ENCODE measurements at places on chromosomes 1 and 21. TPM values are rescaled to one million over a fixed set of nuclear protein-coding genes. Genes with fewer than 3 reads are reported as not detected.

The OR4F29 gene
- polyA plus RNA-seq, result not detected

DNA sequence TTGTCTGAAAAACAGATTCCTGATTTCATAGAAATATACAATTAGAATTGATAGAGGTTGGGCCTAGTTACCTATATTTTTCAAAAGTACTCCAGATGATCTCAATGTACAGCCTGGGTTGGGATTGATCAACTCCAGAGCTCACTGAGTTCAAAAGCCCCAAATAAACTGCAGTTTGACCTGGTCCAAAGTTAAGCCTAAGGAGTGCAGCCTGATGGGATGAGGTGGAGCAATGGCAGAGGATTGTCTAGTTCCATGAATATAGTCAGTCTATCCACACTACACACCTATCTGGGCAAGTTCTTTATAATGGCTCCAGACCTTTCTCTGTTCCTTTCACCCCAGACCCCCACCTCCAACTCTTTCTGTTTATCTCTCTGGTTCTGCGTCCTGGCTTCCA lies 49.2 kb downstream of the C8A start:
- DNase-seq, result no peak

DNA sequence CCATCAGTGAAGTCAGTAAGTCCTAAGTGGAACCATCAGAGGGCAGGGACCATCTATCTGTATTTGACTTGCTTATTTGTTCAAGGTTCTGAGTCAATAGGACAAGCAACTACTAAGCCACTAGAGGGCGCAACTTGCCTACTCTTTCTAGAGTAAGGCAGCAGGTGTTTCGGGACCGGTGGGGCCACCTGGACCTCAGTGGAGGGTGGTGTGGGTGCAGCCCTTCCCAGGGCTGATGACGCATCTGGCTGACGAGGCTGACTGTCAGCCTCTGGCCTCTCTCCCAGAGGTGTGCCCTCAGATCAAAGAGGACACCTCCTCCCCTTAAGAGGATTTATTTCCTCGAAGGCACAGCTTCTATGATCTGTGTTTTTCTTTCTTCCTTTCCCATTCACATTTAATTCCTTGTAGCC lies 6.6 kb downstream of the CBR3 start:
- DNase-seq, result peak; percentile 85

DNA sequence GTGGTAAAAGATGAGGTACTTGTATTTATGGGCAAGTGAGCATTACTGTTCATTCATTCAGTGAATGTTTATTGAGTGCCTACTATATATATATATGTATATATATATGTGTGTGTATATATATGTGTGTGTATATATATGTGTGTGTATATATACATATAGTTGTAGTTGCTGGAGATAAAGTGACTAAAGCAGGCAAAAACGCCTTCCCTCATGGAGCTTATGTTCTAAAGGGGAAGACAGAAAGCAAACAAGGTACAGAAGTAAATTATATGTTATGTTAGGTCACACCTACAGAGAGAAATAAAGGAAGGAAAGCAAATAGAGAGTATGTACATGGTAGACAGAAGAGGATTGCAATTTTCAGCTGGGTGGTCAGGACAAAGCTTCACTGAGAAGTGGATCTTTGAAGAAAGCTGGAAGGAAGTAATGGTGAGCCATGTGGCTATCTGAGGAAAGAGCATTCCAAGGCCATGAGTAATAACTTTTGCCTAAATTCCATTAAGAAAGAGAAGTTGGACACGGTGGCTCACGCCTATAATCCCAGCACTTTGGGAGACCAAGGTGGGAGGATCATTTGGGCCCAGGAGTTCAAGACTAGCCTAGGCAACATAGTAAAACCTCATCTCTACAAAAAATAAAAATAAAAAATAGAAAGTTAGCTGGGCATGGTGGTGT lies 33.5 kb upstream of the KLF17 start:
- DNase-seq, result peak; percentile 75

GRCh38 chr21:27023186-27023585 lies 56.3 kb upstream of the ADAMTS5 start:
- no peak for DNase-seq

The DMBX1 gene
- polyA plus RNA-seq, result not detected

- no peak for DNase-seq
Observed at GRCh38 chr1:149966405-149966804, 29.7 kb upstream of the MTMR11 start.

The PODN gene
- polyA plus RNA-seq, result 21.8 TPM

- no peak for DNase-seq
Observed at GRCh38 chr1:30299393-30299792, 424.0 kb downstream of the MATN1 start.

The PPIAL4G gene
- not detected for polyA plus RNA-seq

- DNase-seq, result peak; percentile 72
Observed at GRCh38 chr21:35026153-35026500, 23.0 kb downstream of the RUNX1 start.

GRCh38 chr1:109908836-109909235 lies 1.8 kb upstream of the CSF1 start:
- no peak for DNase-seq

- peak; percentile 6 for DNase-seq
Observed at GRCh38 chr1:85884372-85885035, 176.3 kb upstream of the ZNHIT6 start.

GRCh38 chr1:156140879-156141707 lies 12.3 kb upstream of the SEMA4A start:
- DNase-seq, result peak; percentile 63

DNA sequence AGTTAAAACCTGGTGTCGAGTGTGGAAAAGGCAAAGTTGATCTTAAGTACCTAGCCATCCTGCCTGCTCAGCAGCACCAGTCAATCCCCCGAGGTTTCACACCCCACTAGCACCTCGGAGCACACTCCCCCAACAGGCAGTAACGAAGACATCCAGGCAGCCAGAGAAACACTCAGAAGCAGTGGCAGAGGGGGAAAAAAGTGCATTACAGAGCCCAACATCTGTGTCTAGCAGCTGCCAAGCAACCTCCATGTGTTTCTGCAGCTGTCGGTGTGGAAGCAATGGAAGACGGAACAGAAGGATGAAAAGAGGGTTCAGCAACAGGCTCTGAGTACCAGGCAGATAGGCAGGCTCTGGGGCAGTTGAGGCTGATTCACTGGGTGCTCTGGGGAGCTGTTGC lies 73.4 kb upstream of the PROX1 start:
- no peak for DNase-seq

DNA sequence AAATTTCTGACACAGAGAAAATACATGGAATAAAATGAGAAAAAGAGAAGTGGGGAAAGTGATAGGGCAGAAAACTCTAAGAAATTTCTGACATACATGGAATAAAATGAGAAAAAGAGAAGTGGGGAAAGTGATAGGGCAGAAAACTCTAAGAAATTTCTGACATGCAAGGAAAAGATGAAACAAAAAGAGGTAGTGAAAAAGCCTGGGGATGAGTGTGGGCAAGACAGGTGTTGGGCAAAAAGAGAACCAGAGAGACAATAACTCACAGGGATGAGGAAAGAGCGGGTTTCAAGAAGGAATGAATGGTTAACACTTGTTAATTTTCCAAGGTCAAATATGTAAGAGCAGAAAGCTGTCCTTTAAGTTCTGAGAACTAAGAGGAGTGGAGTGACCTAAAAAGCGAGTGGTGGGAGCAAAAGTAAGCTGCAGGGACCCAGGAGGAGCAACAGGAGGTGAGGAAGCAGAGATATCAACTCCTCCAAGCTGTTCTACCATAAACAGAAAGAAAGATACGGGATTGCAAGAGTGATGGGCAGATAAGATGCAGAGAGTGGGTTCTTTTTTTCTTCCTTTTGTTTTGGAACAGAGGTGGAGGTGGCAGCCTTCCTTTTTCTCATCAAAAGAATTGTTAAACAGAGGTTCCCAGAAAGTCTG lies 29.9 kb upstream of the EXO1 start:
- DNase-seq, result no peak

DNA sequence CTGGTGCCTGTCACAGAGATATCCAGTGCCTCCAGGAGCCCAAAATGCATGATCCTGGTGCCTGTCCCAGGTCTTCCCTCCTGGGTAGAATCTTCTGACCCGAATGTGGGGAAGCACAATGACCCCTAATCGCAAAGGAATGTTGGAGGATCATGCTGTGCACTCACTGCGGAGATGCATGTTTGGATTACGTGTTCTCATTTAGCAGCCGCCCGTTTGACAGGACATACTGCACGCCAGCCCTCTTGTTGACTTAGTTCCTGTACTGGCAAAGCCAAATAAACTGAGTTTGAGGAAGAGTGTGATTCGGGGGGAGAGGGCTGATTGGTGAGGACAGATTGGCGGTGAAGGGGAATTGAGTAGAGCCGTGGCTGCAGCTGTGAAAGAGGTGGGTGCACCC lies 85.9 kb upstream of the SIM2 start:
- peak; percentile 49 for DNase-seq

The FCGR2B gene
- not detected for polyA plus RNA-seq

- peak; percentile 30 for DNase-seq
Observed at GRCh38 chr1:40059338-40059959, 18.9 kb downstream of the CAP1 start.

- DNase-seq, result no peak
Observed at GRCh38 chr1:96747565-96747964, 26.0 kb downstream of the PTBP2 start.

DNA sequence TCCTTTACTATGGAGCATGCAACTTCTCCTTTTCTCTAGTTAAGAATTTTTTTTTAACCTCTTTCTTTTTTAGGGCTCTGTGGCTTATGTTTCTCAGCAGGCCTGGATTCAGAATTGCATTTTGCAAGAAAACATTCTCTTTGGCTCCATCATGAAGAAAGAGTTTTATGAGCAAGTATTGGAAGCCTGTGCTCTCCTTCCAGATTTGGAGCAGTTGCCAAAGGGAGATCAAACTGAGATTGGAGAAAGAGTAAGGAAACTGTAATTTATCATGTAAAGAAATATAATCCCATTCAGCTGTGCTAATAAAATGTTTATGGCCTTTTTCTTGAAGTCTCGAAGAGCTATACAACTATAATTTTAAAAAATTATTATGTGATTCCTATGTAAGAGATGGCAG lies 70.1 kb downstream of the HSPA13 start:
- DNase-seq, result no peak

DNA sequence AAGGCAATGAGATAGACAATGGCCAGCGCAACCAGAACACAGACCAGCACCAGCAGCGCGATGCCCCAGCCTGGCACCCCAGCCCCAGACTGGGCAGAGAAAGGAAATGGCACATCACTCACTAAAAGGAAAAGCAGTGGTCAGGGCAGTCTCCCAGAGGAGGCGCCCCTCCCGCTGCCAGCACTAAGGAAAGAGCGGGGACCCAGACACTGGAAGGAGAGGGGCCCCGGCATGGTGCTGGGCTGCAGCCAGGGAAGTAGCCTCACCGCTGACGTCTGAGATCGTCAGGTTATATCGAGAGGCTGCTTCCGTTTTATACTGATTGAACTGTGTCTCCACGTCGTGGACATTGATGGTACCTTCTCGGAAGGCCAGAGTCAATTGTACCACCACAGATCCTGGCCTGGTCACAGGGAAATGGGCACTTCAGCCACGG lies 13.8 kb downstream of the TRIM46 start:
- DNase-seq, result no peak

The TGFB2 gene
- 29.1 TPM for polyA plus RNA-seq

DNA sequence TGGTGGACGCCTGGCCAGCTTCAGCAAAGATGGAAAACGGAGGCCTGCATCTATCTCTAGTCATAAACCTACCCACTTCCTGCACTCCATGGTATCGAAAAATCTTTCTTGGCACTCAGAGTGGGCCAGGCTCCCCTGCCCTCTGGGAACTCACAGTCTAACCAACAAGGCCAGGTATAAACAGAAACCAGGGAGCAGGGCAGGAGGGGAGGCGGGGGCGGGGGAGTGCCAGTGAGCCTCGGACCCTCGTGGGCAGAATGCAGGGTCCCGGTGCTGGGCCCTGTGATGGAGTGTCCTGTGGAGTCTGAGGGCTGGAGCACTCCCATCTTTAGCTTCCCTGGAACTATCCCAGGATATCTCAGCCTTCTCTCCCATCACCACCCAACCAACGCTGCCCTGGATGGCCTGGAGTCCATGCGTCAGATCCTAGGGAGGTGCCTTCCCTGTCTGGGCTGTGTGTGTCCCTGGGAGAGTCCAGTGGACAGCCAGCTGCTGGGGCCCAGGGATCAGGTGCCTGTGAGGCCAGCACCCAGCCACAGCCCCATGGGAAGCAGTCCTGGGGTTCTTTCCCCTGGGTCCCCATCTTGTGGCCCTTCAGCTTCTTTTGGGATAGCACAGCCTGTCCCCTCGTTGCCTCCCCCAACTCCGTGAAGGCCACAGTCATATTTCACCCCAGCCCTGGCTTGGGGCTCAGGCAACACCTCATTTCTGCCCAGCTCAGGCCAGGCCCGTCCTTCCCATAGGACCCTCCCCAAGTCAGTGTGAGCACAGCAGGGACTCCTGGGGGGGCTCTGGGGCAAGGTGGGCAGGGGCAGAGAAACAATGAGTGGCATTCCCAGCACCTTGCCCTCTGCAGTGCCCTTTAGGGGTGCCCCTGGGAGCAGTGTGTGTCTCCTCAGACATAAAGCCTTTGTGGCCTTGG lies 1.1 kb upstream of the EPS8L3 start:
- DNase-seq, result no peak

DNA sequence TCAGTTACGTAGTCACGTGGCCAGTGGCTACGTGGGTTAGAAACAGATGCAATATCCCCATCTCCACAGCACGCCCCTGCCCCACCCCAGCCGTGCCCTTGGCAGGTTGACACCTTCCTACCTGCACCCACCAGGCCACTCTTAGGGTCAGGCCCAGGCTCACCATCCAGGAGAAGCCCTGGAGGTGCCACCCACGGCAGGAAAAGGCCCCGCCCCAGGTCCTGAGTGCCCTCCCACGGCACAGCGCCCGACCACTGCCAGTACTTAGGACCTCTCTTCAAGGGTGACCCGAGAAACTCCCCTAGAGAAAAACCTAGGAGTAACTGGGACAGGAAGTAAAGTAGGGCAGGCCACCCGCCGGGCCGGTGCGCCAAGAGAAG lies 1.5 kb downstream of the C1orf35 start:
- DNase-seq, result no peak

GRCh38 chr1:90557706-90558105 lies 159.4 kb downstream of the BARHL2 start:
- DNase-seq, result no peak

The SLC44A5 gene
- polyA plus RNA-seq, result not detected

- no peak for DNase-seq
Observed at GRCh38 chr1:215457213-215457612, 109.9 kb upstream of the KCTD3 start.

The NBPF3 gene
- 13.0 TPM for polyA plus RNA-seq

- DNase-seq, result no peak
Observed at GRCh38 chr1:150299716-150300115, 6.1 kb downstream of the MRPS21 start.
